Dermis microvascular lymphatic vessel endothelial cell (primary cell): ENCODE measurements at places on chromosomes 3 and 15. TPM values are rescaled to one million over a fixed set of nuclear protein-coding genes. Genes with fewer than 3 reads are reported as not detected.

The UBL7 gene
- total RNA-seq: 21.8 and 30.1 TPM in 2 replicates

The GPR149 gene
- total RNA-seq: not detected in 2 replicates

- DNase-seq: no peak
These were observed 236.5 kb downstream of the WDR72 start for GRCh38 chr15:53522991-53523390.

DNA sequence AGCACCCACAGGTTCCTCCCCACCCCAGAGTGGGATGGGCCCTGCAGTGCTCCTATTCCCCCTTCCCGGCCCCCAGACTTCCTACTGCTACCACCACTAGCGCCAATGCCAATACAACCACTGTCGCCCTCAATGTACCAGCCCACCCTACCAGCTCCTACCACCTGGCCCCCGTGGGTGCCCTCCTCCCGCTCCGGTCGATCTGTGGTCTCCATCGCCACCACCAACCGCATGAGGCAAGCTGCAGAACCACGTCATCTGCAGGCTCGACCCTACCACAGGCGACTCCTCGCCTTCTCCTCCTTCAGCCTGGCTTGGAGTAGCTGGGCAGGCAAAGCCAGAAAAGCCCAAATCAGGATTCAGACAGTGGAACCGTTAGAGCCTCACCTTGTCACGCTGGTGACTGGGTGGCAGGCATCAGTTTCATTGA, 179.3 kb downstream of the POTEB3 start:
- no peak for DNase-seq

DNA sequence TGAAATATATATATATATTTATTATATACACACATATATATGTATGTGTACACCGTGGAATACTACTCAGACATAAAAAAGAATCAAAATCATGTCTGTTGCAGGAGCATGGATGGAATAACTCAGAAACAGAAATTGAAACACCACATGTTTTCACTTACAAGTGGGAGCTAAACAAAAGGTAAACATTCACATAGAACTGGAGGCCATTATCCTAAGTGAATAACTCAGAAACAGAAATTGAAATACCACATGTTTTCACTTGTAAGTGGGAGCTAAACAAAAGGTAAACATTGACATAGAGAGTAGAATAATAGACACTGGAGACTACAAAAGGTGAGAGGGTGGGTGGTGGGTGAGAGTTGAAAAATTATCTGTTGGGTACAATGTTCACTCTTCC, 171.5 kb upstream of the GOLIM4 start:
- no peak for DNase-seq

The ATG7 gene
- total RNA-seq: 28.0 and 42.7 TPM in 2 replicates

DNA sequence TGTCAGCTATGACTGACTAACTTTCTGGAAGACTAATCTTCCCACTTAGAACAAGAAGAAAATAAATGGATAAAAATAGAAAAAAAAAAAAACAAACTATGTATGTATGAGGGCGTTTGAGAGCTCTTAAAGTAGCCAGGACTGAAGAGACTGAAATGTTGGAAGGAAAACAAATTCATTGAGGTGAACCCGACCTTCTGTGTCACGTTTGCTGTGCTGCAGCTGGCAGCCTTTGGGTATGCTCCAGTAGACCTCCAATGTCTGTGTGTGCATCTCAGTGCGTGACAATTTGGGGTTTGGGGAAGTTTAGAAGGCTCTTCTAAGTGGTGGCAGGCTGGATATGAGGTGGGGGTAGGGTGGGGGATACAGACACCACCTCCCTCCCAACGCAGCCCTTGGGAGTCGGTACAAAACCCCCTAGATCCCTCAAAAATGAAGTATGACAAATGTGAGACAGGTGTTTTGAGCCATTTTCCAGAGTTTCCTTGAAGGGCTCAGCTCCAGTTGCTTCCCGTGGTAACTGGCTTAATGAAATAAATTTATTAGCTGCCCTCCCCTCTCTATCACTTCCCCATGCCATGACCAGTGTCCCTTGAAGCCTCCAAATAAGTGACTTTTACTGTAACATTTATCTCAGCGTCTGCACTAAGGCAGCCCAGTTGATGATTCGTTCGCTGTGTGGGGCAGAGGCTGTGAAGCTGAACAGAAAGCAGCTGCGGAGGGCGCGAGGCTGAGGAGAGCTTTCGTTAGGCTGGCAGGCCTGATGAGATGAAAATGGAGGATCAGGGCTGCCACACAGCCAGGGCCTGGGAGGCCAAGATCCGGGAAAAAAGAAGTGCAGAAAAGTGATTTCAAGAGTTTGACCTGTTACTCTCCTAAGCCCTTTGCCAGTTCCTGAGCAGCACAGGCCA, 34.9 kb upstream of the GABRB3 start:
- DNase-seq: no peak

DNA sequence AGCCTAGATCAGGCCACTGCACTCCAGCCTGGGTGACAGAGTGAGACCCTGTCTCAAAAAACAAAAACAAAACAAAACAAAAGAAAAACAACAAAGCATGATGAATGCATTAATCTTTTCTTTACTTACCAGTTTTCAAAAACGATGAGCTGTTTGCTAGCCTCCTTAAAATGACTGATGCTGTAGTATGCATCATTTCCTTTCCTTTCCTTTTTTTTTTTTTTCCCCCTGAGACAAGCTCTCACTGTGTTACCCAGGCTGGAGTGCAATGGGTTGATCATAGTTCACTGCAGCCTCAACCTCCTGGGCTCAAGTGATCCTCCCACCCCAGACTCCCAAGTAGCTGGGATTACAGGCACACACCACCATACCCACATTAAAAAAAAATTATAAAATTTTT, 202.0 kb downstream of the ADAMTSL3 start:
- no peak for DNase-seq

The FGF7 gene
- not detected in 2 replicates for total RNA-seq

GRCh38 chr3:159763011-159763601, 225.5 kb upstream of the IL12A start:
- peak; percentile 96 for DNase-seq

- DNase-seq: no peak
These were observed 5.9 kb downstream of the PDCD10 start for GRCh38 chr3:167728632-167729323.
